ENCODE measurements at places on chromosomes 7 and 10. TPM values are rescaled to one million over a fixed set of nuclear protein-coding genes. Genes with fewer than 3 reads are reported as not detected.

DNA sequence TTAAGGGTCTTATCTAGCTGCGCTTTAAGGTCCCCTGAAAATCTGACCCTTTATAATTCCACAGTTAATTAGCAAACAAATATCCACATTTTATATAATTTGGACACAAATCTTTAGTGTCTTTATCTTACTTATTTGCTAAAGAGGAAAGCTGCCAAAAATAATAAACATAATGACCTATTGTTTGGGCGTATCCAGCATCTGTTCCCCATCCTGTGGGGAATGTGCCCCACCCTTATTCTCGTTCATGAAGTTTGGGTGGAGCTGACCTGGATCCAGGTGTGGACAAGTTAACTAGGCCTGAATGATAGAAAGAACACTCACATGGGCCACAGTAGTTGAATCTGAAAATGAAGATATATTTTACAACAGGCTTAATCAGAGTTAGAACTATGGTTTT is 218.3 kb downstream of the CRPPA start:
- H3K4me1 ChIP-seq = no peaks in the 10 kb centered on the region
- H3K27me3 ChIP-seq = no peaks in the 10 kb centered on the region
- no peak for DNase-seq
- no peaks in the 10 kb centered on the region for H3K36me3 ChIP-seq
- no peak overlapping the region for H3K4me3 ChIP-seq

DNA sequence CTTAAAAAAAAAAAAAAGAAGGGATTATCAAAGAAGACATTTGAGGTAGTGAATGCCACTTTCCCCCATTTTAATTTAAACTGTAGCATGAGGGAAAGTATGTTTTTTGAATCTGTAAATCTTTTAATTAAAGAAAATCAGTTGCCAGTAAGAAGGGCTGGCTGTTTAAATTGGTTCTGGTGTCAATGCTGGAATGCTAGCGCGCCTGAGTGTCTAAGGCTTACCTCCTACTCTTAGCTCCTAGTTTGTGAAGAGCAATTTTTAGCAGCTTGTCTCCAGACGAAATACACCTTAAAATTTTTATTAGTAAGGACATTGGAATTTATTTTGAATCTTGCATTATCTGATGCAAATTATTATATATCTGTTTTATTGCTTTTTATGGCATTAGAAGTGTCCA is 54.1 kb downstream of the UBE3C start:
- no peak overlapping the region for H3K27ac ChIP-seq
- no peaks in the 10 kb centered on the region for H3K27me3 ChIP-seq
- no peak for DNase-seq
- H3K4me3 ChIP-seq = no peak overlapping the region
- peaks cover 48% of the 10 kb centered on the region for H3K36me3 ChIP-seq

- no peak for DNase-seq
- H3K4me3 ChIP-seq = no peak overlapping the region
- H3K27ac ChIP-seq = no peak overlapping the region
- peaks cover 4% of the 10 kb centered on the region for H3K27me3 ChIP-seq
Measured at GRCh38 chr10:91519899-91520514, 109.9 kb downstream of the HECTD2 start.

GRCh38 chr10:31146491-31147209 is 115.0 kb upstream of the ZNF438 start:
- no peak for DNase-seq
- no peak overlapping the region for H3K27ac ChIP-seq
- peaks cover 36% of the 10 kb centered on the region for H3K4me1 ChIP-seq
- H3K27me3 ChIP-seq = no peaks in the 10 kb centered on the region

GRCh38 chr7:90869335-90869734 is 273.2 kb downstream of the CDK14 start:
- no peak overlapping the region for H3K27ac ChIP-seq
- no peaks in the 10 kb centered on the region for H3K36me3 ChIP-seq
- no peaks in the 10 kb centered on the region for H3K27me3 ChIP-seq
- H3K4me3 ChIP-seq = no peak overlapping the region
- no peaks in the 10 kb centered on the region for H3K4me1 ChIP-seq

DNA sequence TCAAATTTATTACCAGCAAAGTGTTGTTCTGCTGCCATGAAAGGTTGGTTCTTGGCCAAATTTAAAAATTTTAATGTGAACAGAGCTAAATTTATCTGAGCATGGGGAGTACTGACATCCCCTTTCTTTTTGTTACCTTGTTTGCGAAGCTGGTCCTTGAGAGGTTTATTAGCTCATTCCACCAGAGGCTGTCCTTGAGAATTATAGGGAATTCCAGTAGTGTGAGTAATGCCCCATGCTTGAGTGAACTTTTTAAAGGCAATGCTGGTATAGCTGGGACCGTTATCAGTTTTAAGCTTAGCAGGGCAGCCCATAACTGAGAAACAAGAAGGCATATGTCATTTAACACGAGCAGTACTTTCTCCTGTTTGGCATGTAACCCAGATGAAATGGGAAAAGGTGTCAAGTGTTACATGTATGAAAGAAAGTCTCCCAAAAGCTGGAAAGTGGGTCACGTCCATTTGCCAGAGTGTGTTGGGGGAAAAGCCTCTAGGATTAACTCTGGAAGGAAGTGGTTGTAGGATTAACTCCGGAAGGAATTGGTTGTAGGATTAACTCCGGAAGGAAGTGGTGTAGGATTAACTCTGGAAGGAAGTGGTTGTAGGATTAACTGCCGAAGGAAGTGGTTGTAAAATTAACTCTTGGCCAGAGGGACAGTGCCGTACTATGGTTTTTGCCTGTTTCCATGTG is 37.3 kb upstream of the AKR1C2 start:
- H3K4me1 ChIP-seq = no peaks in the 10 kb centered on the region
- peaks cover 3% of the 10 kb centered on the region for H3K36me3 ChIP-seq
- H3K27ac ChIP-seq = no peak overlapping the region
- no peaks in the 10 kb centered on the region for H3K27me3 ChIP-seq
- H3K4me3 ChIP-seq = no peak overlapping the region

- H3K27me3 ChIP-seq = no peaks in the 10 kb centered on the region
- H3K36me3 ChIP-seq = peaks cover 24% of the 10 kb centered on the region
- H3K4me3 ChIP-seq = no peak overlapping the region
- no peak for DNase-seq
- H3K4me1 ChIP-seq = peaks cover 4% of the 10 kb centered on the region
- no peak overlapping the region for H3K27ac ChIP-seq
Measured at GRCh38 chr7:152103691-152104090, 78.2 kb downstream of the GALNT11 start.

DNA sequence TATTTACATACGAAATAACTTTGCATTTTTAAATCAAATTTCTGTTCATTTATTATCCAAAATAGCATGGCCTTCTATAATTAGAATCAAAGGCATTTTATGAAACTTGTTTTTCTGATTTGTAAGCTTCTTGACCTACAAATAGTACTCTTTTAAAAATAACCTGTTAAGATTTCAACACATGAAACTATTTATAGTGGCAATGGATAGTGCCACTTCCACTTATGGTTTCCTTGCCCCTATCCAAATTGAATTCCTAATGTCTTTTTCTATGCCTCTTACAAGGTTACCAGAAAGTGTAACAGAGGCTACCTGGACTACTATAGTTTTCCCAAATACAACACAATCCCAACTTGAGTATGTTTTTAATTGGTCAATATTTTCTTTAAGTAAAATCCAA is 263.5 kb downstream of the SEMA3D start:
- no peak overlapping the region for H3K27ac ChIP-seq
- H3K36me3 ChIP-seq = no peaks in the 10 kb centered on the region
- no peak for DNase-seq
- no peaks in the 10 kb centered on the region for H3K27me3 ChIP-seq
- no peaks in the 10 kb centered on the region for H3K4me1 ChIP-seq
- no peak overlapping the region for H3K4me3 ChIP-seq

GRCh38 chr10:77049896-77050295 is 587.7 kb downstream of the KCNMA1 start:
- no peak for DNase-seq
- no peak overlapping the region for H3K27ac ChIP-seq
- H3K4me3 ChIP-seq = no peak overlapping the region
- no peaks in the 10 kb centered on the region for H3K36me3 ChIP-seq

DNA sequence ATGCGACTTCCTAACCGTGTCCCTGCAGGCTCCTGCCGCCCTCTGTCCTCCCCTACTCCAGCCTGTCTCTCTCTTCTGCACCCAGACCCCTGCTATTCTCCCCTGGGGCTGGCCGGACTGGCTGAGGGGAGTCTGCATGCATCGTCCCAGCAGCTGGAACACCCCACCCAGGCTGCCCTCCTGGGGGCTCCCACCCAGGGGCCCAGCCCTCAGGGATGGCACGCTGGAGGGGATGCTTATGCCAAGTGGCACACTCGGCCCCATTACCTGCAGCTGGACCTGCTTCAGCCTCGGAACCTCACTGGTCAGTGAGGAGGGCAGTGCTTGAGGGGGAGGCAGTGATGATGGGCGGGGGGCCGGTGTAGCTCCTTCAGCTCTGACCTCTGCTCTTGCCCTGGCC is 21.7 kb upstream of the ZNF467 start:
- H3K4me1 ChIP-seq = peaks cover 10% of the 10 kb centered on the region
- peaks cover 13% of the 10 kb centered on the region for H3K27me3 ChIP-seq
- no peak overlapping the region for H3K4me3 ChIP-seq
- H3K36me3 ChIP-seq = no peaks in the 10 kb centered on the region
- no peak overlapping the region for H3K27ac ChIP-seq
- DNase-seq = no peak

- no peak for DNase-seq
- peak overlapping the region; percentile 50 for H3K27ac ChIP-seq
- H3K36me3 ChIP-seq = peaks cover 31% of the 10 kb centered on the region
- peaks cover 42% of the 10 kb centered on the region for H3K4me1 ChIP-seq
- H3K27me3 ChIP-seq = no peaks in the 10 kb centered on the region
Measured at GRCh38 chr7:148712678-148713329, 14.1 kb downstream of the CUL1 start.

DNA sequence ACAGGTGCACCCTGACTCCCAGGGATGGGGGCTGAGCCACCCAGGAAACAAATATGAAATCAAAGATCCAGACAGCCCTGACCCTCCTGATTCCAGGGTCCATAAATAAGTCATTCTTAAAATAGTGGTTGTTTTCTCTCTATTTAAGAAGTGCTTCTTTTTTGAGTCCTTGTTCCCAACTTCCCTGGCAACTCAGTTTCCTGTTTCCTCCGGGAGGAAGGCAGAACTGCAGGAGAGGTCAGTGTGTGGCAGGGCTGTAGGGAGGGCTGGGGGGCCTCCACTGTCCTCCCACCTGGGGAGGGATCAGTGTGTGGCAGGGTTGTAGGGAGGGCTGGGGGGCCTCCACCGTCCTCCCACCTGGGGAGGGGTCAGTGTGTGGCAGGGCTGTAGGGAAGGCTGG is 88.7 kb upstream of the PDGFA start:
- H3K36me3 ChIP-seq = peaks cover 6% of the 10 kb centered on the region
- peaks cover 18% of the 10 kb centered on the region for H3K4me1 ChIP-seq
- no peak overlapping the region for H3K4me3 ChIP-seq
- H3K27me3 ChIP-seq = no peaks in the 10 kb centered on the region
- no peak overlapping the region for H3K27ac ChIP-seq

DNA sequence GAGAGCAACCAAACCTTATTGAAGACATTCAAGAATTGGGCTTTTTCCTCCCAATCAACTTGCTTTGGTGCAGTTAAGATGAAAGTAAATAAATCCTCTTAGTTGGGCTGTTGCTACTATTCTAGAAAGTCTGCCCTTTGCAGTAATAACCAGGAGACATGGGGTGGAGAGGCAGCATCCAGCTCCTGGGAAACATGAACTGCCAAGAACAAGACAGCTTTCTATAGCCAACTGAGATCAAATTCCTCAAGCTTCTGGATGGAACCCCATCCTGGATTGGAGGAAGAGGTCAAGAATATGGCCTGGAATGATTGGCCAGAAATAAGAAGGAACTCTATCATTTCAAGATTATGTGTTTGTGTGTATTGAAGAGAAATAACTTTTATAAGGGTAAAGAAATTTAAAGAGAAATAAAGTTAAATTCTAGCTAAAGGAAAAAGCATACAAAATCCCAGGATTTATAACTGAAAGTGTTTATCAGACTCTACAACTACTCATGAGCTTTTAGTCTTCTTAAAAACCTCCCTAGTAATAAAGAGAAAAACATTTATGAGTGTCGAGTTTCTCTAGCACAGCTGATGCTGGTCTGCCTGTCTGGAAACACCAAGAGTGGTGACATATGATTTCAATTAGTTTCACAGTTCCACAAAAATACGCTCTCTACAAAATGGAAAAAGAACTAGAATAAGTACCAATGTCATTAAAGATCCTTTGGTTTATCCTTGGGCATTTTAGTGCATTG is 70.1 kb upstream of the COL1A2 start:
- H3K27me3 ChIP-seq = no peaks in the 10 kb centered on the region
- H3K27ac ChIP-seq = no peak overlapping the region
- no peak for DNase-seq
- H3K4me3 ChIP-seq = no peak overlapping the region
- H3K4me1 ChIP-seq = peaks cover 6% of the 10 kb centered on the region
- no peaks in the 10 kb centered on the region for H3K36me3 ChIP-seq

DNA sequence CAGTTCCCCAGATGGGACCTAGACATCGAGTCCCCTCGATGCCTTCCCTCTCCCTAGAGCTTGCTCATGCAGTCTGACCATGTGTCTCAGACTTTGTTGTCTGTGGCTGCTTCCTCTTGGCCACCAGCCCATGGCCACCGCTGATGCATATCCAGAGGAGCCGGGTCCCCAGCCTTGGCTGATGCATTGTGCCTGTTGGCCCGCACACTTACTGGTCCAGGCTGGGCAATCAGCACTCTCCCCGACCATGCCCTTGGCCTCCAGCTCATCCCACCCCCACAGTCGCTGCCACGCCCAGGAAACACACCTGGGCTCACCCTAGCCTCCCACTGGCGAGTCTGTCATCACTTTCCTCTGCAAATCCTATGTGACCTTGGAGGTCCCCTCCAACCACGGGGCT is 10.1 kb downstream of the NPC1L1 start:
- H3K36me3 ChIP-seq = no peaks in the 10 kb centered on the region
- H3K27ac ChIP-seq = peak overlapping the region; percentile 65
- H3K4me3 ChIP-seq = no peak overlapping the region
- H3K27me3 ChIP-seq = no peaks in the 10 kb centered on the region
- H3K4me1 ChIP-seq = peaks cover 4% of the 10 kb centered on the region

Gene RPEL1
- not detected for total RNA-seq

Gene RNF133
- 0.22 TPM for total RNA-seq

Gene PLEKHS1
- 0.45 TPM for total RNA-seq

Gene ATP5MK
- 424 TPM for total RNA-seq

Gene KNDC1
- total RNA-seq = 6.4 TPM

Data from type B pancreatic cell (in vitro differentiated cells).